RPMI8226 (cell line): ENCODE measurements at places on chromosomes 16 and 17.
A peak's percentile ranks its signal among the peaks of the same experiment; 100 is the strongest.

GRCh38 chr17:40190197-40191021 lies 13.1 kb downstream of the RAPGEFL1 start:
- DNase-seq = peak; percentile 45

GRCh38 chr17:935485-935884 lies 44.1 kb downstream of the NXN start:
- no peak for DNase-seq

GRCh38 chr17:37570527-37571093 lies 38.6 kb downstream of the SYNRG start:
- peak; percentile 41 for DNase-seq

GRCh38 chr16:60091071-60091470 lies 1357.0 kb upstream of the GOT2 start:
- DNase-seq = no peak

DNA sequence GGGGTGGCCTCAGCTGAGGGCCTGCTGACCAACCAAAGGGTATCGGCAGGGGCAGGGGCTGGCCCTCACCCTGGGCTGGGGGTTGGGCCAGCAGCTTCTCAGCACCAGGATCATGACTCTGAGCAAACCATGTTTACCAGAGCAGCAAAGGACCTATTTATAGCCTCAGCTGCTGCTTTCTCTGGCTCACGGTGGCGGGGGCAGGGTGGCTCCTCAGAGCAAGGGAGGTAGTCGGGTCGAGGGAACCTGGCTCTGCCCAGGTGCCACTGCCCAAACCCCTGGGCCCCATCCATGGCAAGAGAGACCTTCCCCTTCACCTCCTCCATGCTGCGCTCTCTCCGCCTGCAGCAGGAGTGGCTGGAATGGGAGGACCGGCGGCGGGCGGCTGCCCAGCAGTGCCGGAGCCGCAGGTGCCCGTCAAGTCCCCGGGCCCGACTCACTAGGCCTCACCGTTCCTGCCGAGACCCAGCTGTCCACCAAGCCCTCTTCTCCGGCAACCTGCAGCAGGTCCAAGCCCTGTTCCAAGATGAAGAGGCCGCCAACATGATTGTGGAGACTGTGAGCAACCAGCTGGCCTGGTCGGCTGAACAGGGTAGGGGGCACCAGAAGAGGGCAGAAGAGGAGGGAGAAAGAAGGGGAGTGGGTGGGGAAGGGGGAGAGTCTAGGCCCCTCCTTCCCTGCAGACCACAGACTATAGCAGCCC lies at the start of gene ASB16:
Gene ASB16, plus strand, starts transcription at position 206 of the 703 bp plus-strand sequence. Its CDS starts 86 bp downstream, at position 292.
- peak; percentile 85 for DNase-seq

GRCh38 chr17:40794466-40794865 lies 5.3 kb downstream of the KRT28 start:
- no peak for DNase-seq

GRCh38 chr17:48211011-48211410 lies 103.4 kb downstream of the SNX11 start:
- DNase-seq = no peak

DNA sequence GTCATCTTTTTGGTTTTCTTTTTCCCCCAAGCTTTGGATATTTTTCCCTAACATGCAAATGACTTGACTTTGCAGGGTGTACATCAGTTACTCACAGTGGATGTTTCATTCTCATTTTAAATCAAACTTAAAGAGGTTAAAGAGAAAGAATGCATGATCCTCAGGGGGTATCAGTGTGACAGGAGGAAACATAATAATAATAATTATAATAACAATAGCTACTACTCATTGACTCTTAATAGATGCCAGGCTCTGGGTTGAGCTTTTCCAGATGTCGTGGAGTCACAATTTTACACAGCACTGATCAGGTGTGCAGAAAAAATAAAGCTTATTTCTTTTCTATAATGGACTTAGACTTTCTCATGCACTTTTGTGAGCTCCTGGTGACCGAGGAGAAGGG lies 157.2 kb upstream of the CACNG3 start:
- no peak for DNase-seq

DNA sequence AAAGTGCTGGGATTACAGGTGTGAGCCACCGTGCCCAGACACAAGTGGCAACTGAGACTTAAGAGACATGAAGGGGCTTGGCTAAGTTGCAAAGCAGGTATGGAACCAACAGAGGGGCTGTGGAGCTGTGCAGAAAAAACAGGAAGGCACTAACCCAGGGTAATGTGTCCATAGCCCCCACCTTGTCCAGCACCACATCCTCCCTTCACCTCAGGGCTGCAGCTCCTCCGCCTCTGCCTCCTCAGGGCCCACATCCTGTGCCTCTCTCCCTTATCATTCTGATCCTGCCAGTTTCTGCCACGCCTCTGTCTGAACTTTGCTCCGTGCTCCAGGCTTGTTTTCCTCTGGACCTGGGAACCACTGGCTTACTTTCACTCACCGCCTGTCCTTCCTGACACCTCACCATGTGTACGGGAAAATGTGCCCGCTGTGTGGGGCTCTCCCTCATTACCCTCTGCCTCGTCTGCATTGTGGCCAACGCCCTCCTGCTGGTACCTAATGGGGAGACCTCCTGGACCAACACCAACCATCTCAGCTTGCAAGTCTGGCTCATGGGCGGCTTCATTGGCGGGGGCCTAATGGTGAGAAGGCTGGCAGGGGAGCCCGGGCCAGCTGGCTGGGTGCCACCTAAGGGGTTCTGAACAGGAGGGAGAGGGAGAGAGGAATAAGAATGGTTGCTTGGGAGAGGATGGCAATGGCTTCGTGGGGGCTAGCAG lies at the start of gene TM4SF5:
Gene TM4SF5, plus strand, starts transcription at position 368 of the 716 bp plus-strand sequence. Its CDS starts 37 bp downstream, at position 405.
- no peak for DNase-seq

- DNase-seq = no peak
Measured at GRCh38 chr17:16005636-16006035, 6.0 kb downstream of the TTC19 start.

GRCh38 chr16:57234707-57235092 lies 10.4 kb upstream of the ARL2BP start:
- DNase-seq = no peak

DNA sequence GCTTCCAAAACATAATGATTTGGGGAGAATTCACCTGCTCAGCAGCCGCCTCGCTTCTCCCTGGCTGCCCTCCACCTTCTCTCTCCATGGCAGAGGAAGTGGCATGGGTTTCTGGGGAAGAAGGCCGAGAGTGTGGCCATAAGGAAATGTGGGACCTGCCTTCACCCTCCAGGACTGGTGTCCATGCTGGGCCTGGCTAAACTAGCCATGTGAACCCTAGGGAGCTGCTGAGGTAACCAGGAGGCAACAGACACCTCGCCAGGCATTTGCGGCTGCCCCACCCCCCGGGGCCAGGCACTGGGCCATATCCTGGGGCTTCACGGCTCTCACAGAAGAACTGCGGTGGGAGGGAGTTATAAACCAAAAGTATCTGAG lies 9.9 kb upstream of the CMTM4 start:
- no peak for DNase-seq

GRCh38 chr17:74239172-74239571 lies 25.8 kb downstream of the TTYH2 start:
- DNase-seq = no peak

- DNase-seq = no peak
Measured at GRCh38 chr16:66130296-66130905, 236.1 kb upstream of the CDH5 start.

- DNase-seq = no peak
Measured at GRCh38 chr17:57732062-57732461, 13.0 kb downstream of the CCDC182 start.

- no peak for DNase-seq
Measured at GRCh38 chr16:26567356-26567755, 499.4 kb upstream of the C16orf82 start.

DNA sequence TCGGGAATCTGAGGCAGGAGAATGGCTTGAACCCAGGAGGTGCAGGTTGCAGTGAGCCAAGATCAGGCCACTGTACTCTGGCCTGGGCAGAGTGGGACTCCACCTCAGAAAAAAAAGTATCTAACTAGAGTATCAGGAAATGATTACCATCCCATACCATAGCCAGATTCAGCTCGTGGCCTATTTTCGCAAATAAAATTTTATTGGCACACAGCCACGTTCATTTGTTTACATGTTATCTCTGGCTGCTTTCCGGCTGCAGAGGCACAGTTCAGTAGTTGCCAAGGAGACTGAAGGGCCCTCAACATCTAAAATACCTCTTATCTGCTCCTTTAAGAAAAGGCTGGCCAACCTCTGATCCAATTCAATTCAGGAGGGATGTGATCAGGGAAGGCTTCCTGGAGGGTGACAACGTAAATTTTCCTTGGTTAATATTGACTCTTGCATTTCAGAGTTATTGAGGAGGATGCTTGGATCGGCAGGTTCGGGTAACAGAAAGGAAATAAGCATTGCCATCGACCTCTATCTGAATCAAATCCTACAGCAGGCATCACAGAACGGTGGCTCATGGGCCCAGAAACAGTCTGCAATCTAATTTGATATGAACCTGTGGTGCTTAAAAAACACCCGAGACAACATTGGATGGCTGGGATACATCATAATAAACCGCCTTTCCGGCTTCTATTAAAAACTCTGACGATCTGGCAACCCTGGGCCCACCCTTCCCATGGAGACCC lies 73.8 kb downstream of the XYLT1 start:
- DNase-seq = peak; percentile 25

DNA sequence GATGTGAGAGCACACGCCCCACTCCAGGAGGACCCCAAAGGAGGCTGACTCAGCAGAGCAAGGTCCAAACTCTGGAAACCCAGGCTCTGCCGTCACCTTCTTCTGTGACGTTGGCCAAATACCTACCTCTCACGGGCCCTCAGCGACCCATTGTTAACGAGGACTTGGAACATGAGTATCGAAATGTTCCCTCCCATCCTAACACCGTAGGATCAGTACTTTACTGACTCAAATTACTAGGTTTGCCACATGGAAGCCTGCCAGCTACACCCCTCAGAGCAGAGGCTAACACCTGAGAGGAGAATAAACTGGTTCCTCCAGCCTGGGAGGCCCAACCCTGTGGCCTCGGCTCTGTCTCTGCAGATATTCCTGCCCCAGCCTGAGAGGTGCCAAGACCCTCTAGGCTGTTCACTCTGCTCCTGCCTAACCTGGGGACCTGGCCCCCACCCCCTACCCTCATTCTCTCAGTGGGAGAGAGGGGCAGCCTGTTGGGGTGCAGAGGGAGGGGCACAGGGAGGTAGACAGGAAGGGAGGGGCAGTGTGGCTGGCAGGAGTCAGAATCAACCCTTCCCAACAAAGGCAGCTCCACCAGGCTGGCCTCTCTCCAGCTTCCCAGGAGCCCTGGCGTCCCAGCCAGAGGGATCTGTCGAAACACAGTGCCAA lies 4.4 kb downstream of the PITPNM3 start:
- DNase-seq = no peak

DNA sequence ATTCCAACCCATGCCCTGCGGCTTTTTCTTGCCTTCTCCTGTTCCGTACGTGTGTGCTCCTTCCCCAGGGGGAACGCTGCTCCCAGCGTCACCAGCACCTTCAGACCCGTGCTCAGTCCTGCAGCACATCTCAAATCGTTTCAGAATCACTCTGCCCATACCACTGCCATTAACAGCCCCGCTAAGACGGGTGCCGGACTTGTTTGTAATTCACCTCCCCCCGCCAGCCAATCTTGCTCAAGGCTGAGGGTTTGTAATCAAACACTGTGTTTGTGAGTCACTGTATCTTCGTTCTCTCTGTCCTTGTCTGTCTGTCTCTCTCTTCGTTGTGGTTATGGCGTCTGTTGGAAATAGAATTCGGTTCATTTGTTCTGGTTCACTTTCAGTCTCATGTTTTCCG lies 17.3 kb downstream of the CARD14 start:
- DNase-seq = no peak

GRCh38 chr16:83473926-83474650 lies 333.7 kb upstream of the HSBP1 start:
- DNase-seq = no peak

DNA sequence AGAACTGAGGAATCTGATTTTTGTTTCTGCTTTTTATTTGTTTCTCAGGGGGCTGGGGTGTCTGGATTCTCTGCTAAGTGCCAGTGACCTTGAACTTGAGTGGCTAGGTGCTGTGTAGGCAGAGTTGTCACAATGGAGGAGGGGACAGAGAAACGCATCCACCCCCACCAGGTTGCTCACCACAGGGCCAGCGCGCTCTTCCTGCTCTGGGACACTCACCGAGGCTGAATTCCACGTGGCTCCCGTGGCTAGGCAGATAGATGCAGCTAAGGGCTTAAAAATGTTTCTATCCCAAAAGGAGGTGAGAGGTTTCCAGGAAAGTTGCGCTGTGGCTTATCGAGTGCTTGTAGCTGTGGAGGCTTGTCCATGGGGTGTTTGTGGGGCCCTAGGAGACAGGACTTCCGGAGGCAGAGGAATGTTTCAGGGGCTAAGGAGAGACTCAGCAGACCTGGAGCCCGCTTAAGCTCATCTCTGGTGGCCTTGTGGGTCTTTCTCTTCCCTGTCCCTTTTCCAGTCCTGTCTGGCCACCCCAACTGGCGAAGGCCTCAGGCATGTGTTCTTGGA lies 36.8 kb downstream of the ADCY7 start:
- DNase-seq = no peak

- no peak for DNase-seq
Measured at GRCh38 chr17:62405451-62405850, 18.2 kb upstream of the METTL2A start.

GRCh38 chr17:4527566-4528125 lies 27.5 kb downstream of the MYBBP1A start:
- no peak for DNase-seq

DNA sequence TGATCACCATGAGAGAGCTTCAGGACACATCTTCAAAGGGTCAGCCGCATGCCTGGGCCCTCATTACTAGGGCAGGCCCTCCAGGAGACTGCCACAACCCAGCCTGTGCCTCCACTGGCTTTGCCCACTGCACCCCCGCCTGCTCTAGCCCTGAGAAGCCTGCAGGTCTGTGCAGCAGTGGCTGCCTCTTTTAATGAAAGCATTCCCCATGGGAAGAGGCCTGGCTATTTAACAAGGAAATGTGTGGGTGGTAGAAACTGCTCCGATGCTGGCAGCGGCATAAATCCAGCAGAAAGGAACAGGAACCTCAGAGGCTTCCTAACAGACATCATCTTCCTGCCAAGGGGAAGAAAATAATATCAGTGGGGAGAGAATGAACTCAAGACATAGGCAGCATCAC lies 375 bp upstream of the KRT32 start:
- DNase-seq = no peak

DNA sequence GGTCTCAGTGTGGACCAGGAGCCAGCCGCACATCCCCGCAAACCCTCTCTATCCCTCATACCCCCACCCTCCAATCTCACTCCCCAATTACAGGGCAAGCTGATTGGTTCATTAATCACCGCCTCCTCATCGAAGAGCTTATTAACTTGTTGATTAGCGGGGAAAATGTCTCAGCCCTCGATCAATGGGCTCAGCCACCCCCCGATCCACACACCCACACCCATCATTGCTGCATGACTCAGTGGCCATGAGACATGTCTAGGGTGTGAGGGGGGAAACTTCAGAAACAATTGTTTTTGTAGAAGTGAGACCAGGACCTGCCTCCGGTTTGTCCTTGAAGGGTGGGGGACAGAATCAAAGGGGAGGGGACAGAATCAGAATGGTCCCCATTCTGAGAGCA lies 2.5 kb upstream of the PYY start:
- no peak for DNase-seq

DNA sequence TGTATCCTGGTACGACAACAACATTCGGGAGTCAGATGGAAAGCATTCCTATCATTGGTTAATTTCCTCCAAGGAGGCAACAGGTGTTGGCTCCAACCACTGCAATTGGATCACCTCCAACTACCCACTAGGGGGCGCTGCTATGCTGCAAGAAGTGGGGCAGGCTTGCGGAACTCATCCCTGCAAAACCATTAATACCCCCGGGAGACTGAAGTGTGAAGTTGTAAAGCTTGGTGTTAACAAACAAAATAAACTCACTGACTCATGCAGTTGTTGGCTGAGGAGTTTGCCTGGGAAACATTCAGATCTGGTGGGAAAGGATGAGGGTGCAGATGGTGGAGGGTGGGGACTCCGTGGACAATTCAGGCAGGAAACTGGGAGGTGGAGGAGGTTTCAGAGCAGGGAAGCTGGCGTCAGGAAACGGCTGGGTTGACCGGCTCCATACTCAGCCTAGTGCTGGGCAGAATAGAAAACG lies 84.9 kb downstream of the HS3ST2 start:
- DNase-seq = peak; percentile 61
